ENCODE measurements at places on chromosomes 7 and 10. TPM values are rescaled to one million over a fixed set of nuclear protein-coding genes. Genes with fewer than 3 reads are reported as not detected.

Gene CELF2
- total RNA-seq, result 11.1 TPM

Gene PRKCQ
- total RNA-seq, result 8.0 TPM

Gene COL13A1
- total RNA-seq, result 2.0 TPM

Gene FANK1
- total RNA-seq, result 4.1 TPM

Gene TUBB8
- total RNA-seq, result 0.07 TPM

Gene HMX3
- not detected for total RNA-seq

Gene AHR
- 18.4 TPM for total RNA-seq

Gene KIAA1549
- 5.1 TPM for total RNA-seq

Gene ZNF365
- total RNA-seq, result 6.0 TPM

Gene MXI1
- total RNA-seq, result 8.4 TPM
